ENCODE measurements at places on chromosomes 7 and 10.

- DNase-seq, result no peak
These were observed 589.1 kb upstream of the GALNT17 start for GRCh38 chr7:70542750-70543376.

GRCh38 chr10:31148951-31149350, 117.3 kb upstream of the ZNF438 start:
- no peak for DNase-seq

DNA sequence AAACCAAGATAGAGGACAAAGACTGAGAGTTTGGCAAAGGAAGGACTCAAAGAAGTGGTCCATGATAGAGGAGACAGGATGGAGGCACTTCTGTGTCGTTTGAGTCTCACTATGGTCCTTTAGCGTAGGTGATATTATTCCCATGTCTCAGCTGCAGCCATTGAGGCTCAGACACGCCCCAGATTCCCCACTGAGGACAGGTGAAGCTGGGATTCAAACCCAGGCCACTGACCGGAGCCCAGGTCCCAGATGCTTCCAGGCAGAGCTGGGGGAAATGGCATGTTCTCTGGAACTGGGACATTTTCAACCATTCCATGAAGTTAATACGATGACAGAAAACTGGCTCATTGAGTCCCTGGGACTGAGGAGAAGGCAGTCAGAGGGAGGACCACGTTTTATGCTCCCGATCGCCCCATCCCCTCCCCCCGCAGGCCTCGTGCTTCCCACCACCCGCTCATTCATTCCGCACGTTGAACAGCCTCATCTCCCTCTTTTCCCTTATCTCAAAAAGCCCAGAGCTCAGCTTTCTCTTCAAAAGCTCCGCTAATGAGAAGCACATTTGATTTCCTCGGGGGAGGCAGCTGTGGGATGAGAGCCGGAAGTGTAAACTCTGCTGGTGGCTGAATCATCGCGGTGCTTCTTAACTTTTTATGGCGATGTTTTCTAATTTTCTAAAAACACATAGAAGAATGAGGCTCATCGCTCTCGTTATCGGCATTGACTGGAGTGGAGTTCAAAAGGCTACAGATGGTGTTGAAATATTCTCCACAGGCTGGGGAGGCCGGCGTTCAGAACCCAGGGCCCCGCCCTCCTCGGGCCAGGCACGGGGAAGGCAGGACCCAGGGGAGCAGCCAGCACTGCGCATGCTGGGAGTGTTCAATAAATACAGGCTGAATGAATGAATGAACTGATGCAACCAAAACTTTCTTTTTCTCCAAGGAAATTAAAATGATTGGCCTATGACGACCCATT, 64.0 kb downstream of the OAT start:
- DNase-seq, result peak; percentile 31

DNA sequence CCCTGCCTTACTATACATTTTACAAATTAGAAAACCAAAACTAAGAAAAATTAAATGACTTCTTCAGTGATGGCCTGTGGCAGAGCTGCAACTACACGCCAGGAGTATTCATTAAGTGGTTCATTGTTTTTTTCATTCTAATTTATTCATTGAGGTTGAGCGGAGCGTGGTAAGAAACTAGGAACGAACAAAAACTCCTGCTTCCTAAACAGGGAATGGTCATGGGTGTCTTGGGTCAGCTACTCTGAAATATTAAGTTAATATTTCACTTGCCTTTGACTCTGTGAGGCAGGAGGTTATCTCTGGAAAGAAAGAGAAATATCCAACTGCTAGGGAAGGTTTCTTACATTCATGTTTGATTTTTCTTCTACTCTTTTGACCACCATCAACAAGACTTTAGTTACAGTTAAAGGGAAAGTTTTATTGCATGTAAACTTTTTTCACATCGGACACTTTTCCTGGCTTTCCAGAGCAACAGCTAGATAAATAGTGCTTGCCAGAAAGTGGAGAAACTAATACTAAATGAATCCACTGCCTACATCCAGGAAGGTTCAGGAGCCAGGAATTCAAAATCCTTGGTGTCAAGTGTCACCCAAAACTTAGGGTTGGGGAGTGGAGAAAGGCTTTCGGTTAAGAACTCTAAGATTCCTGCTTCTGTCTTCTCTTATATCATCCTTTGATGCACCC, 896 bp upstream of the GNG11 start:
- DNase-seq, result no peak

- no peak for DNase-seq
These were observed 95.0 kb downstream of the KLF6 start for GRCh38 chr10:3689871-3690510.

DNA sequence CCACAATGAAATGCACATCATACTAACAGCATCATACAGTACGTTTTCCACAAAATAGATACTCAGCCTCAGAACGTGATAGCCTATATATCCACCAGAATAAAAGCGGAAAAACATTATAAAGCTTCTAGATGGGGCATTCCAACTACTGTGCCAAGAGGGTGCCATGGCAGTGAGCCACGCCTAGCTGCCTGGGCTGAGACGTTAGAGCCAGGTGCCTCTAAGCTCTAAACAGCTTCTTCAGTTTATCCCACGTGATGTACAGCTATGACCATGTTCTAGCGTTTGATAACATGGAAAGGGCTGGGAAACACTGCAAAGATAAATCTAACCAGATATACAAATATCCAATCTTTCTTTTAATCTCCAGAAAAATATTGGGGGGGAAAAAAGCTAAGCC, 17.8 kb downstream of the USP6NL start:
- no peak for DNase-seq

Measured in activated T-cell treated with anti-CD3 and anti-CD28 coated beads for 48 hours (primary cell).